ENCODE measurements at places on chromosomes 2 and 18.
A peak's percentile ranks its signal among the peaks of the same experiment; 100 is the strongest.

GRCh38 chr2:79375817-79376216, 137.0 kb upstream of the CTNNA2 start:
- no peak for DNase-seq

DNA sequence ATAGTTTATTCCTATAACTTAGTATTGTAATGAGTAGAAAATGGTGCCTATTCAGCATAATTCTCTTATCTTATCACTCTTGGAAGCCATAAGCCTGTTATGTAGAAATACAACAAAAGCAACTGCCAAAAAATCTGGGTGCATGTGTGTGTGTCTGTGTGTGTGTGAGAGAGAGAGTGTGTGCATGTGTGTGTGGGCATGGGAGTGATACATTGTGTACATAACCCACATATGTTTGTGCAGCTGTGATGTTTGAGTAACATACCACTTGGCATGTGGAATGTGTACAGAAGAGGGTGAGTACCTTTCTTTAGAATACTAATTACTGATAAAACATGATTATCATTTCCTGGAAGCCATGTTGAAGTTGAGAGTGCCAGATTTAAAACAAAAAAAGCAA, 642.3 kb upstream of the SYT4 start:
- DNase-seq, result no peak

GRCh38 chr2:159078443-159078842, 110.0 kb downstream of the TANC1 start:
- DNase-seq, result no peak

DNA sequence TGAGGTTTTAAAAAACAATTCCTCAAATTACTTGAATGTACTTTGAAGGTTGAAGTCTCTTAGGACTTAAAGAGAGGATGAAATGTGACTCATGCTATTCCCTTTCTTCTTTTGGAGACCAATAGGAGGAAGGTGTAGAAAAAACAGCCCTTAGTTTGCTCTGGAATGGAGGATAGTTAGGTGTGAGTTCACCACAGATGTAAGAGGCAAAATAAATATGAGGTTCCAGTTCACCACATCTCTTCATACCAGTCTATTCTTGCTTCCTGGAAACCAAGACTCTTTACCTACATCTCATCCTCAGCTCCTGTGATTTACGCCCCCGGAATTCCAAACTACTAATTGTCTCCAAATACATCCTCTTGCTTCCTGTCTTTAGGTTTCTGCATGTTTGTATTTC, 77.5 kb upstream of the TTC21B start:
- DNase-seq, result no peak

- no peak for DNase-seq
Observed at GRCh38 chr2:76759634-76760366, 762.4 kb downstream of the LRRTM4 start.

GRCh38 chr2:186309901-186310300, 176.2 kb upstream of the ZC3H15 start:
- no peak for DNase-seq

DNA sequence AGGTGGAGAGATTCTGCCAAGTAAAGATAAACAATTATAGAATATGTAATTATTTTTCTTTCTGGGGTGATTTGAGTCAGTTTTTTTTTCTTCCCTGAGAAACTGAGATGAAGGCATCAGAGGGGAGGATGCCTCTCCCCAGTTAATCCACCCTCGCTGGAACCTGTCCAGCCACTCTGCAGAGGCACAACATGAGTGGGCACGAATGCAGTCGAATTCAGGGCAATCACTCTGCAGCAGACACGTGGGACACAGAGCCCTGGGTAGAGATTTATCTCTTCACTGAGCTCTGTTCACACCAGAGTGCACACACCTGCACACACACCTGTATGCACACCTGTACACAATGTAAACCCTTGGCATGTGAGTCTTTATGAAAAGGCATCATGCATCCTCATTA, 154.2 kb downstream of the DCDC2C start:
- no peak for DNase-seq

DNA sequence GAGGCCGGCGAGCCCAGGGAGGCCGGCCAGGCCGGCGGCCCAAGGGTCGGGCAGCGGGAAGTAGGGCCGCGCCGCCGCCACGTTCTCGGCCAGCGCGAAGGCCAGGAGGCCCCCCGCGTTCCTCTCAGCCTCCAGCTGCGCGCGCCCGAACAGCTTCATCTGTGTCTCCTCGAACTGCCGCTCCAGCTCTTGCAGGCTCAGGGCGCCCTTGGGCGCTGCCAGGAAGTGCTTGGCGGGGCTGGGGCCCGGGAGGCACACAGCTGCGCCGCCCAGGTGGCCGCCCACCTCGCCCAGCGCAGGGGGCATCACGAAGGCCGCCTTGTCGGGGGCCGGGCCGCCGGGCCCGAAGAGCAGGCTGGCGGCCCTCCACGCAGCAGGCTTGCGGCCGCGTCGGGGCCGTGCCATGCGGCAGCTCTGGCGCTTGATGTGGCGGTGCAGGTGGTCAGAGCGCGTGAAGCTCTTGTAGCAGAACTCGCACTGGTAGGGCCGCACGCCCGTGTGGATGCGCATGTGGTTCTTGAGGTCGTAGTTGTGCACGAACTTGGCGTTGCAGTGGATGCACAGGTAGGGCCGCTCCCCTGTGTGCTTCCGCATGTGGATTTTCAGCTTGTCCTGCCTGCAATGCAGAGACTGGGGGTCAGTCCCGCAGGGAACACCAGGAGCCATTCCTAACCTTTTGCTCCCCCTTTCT, 99.0 kb upstream of the SMAD2 start:
- no peak for DNase-seq

GRCh38 chr2:233325256-233325655, 17.6 kb downstream of the SAG start:
- no peak for DNase-seq

DNA sequence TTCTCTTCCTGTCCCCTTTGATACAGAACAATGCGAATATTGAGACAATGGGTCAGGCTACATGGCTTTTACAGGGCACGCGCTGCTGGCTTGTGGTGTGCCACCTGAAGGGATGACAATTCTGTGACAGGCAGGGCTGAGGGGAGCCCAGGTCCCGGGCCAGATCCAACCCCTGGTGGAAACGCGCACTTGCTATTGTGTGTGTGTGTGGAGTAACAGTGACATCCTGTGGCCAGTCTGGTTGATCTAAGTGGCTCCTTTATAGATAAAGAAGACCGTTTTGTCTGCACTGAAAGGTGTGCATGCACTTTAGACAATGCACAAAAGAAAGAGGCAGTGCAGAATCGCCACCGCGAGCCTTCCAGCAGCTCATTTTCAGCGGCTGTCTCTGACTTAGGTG, 273.6 kb downstream of the HRH4 start:
- no peak for DNase-seq

DNA sequence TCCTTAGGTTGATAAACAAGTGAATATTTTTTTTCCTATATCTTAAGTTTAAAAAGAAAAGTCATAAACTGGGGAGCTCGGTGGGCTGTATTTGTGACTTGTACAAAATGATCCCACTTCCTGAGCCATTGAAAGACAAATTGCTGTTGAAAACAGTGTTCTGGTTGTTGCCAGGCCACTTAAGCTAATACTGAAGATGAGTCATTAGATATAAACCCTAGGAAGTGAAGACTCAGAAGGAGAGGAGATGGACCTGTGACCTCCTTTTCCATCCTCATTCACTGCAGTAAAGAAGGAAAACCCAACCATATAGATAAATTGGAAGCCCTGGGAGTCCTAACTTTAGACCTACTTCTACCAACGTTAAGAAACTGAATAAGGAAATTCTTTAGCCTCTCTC, 46.2 kb upstream of the SERPINE2 start:
- DNase-seq, result peak; percentile 20

- no peak for DNase-seq
Observed at GRCh38 chr2:184628051-184628450, 29.7 kb downstream of the ZNF804A start.

GRCh38 chr2:177929662-177930522, 142.7 kb downstream of the PDE11A start:
- no peak for DNase-seq

GRCh38 chr2:119849838-119850565, 90.3 kb downstream of the PTPN4 start:
- DNase-seq, result no peak

GRCh38 chr18:54916507-54916906, 42.8 kb downstream of the CCDC68 start:
- DNase-seq, result no peak

GRCh38 chr2:200199005-200199404, 107.5 kb upstream of the SPATS2L start:
- DNase-seq, result no peak

DNA sequence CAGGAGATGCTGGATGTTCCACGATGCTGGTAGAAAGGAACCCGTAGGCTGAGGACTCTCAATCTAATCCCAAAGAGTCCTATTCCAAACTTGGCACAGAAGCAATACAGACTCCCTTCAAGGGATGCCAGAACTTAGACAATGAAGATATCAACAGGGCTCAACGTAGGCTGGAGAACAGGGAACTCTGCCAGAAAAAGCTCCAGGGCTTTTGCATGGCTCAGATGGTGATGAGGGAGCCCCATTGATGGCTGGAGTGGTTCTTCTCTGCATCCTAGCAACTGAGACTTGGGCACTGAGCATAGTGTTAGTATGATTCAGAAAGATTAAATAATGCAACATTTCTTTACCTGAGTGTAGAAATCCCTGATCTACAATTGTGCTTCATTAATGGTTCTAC, 117.2 kb upstream of the NCK2 start:
- DNase-seq, result no peak

DNA sequence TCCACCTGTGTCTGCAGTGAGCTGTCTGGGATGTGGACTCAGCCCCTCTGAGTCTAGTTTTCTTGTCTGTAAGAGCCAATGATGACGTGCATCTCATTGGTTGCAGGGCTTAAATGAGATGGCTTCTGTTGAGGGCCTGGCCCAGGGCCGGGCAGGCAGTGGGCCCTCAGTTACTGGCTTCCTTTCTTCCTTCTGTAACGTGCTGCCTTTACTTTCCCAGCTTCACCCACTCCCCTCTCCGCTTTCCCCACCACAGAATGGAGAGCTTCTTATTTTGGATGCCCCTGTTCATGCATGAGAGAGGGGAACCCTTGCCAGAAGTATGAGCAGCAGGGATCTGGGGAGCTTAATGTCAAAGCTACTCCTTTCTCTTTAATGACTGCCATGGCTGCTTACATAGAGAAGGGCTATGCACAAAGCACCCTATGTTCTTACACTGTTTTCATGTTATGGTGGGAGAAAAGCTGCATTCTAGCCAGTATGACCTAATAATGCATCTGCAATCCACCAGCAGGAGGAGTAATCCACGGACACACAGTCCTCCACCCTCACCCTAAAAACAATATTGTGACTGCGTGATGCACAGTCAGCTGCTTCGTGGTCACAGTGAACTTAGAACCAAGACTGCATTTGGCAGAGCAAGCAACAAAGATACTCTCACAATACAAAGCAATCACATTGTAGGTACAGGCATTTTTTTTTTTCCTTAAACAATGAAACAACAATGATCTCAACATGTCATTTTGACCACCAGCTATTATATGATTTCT, 37.2 kb downstream of the CREG2 start:
- DNase-seq, result no peak

- no peak for DNase-seq
Observed at GRCh38 chr18:27956001-27956640, 220.8 kb downstream of the CDH2 start.

GRCh38 chr2:11270891-11271290, 73.5 kb downstream of the ROCK2 start:
- DNase-seq, result no peak

DNA sequence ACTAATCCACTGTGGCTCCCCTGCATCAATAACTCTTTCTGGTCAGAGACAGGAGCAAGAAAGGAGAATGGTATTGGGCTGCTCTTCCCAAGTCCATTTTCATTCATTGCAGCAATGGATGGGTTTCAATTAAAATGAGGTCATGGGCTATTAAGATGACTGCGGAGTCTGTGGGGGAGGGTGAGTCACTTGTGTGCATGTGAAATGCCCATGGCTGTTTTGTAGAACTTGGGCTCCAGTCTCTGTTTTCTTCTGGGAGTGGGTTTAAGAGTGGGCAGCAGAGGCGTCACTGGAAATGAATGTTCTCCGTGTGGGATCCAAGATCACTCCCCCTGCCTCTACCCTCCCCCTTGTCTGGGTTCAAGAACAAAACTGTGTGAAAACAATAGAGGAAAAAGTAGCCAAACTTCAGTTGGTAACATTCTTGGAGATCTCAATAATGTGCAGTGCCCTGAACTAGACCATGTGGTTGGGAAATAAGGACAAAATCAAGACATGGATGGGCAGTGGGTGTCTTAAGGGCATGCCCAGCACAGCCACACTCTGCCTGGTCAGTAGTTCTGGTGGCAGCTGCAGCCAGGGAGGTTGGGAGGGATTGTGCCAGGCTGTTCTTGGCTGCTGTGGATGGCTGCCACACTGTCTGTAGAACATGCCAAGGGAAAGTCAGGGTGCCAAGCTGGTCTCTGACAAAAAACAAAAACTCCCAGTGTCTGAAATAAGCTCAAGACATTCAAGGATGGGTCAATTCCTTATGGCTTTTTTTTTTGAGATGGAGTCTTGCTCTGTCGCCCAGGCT, 68.2 kb upstream of the CXCR4 start:
- DNase-seq, result no peak

DNA sequence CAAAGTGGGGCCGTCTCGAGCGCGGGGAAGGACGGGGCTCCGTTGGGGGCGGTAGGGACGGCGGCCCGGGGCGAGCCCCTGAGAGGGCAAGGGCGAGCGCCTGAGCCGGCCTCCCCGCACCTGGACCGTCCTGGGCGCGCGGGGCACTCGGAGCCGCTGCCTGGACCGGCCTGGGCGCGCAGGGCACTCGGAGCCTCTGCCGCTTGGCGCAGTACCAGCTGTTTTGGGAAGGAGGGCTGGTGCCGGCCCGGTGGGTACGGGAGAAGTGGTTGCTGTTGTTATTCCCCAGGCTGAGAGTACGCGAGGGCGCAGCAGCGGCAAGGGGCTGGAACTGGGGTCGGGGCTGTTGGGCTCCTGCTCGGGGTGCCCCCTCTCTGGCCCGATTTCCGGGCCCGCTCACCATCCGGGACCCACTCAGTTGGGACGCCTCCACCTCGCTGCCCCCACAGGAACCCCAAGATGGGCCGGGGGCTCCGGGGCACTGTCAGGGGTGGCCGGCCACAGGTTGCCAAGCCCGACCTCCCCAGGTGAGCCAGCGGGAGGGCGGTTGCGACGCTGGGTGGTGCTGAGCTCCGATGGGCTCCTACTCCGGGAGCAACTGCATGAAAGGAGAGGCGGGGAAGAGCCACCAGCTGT, 579 bp downstream of the ARHGEF4 start:
- DNase-seq, result no peak

DNA sequence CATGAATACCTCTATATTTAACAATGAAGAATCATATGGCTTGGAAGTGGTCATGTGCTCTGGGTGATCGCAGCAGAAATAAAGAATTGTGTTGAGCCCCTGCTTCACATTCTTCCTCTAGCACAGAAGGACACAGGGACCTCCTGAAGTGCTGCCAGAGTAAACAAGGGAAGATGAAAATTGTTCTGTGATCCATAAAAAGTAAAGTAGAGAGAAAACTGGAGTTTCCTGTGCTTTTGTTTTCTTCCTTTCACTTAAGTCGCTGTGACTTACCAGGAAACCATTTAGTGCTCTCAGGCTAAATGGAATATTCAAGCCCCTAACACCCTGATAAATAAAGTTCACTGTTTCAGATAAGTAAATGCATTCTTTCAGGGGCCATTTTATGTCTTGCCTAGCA, 1173.6 kb upstream of the CHAC2 start:
- no peak for DNase-seq

GRCh38 chr2:86221066-86221684, 21.9 kb downstream of the MRPL35 start:
- DNase-seq, result no peak

GRCh38 chr2:141652308-141652707, 478.5 kb downstream of the LRP1B start:
- no peak for DNase-seq
